Natural killer cell (primary cell): ENCODE measurements at places on chromosomes 6 and 20. TPM values are rescaled to one million over a fixed set of nuclear protein-coding genes. Genes with fewer than 3 reads are reported as not detected.
A peak's percentile ranks its signal among the peaks of the same experiment; 100 is the strongest.

Gene SIRPG
- 3.9 TPM for total RNA-seq

Gene COX4I2
- not detected for total RNA-seq

GRCh38 chr6:170186941-170187668 lies 103.8 kb downstream of the DLL1 start:
- no peak overlapping the region for H3K27ac ChIP-seq
- DNase-seq = no peak
- H3K4me1 ChIP-seq = peaks cover 42% of the 10 kb centered on the region
- H3K27me3 ChIP-seq = no peaks in the 10 kb centered on the region
- H3K36me3 ChIP-seq = no peaks in the 10 kb centered on the region
- no peak overlapping the region for H3K4me3 ChIP-seq

DNA sequence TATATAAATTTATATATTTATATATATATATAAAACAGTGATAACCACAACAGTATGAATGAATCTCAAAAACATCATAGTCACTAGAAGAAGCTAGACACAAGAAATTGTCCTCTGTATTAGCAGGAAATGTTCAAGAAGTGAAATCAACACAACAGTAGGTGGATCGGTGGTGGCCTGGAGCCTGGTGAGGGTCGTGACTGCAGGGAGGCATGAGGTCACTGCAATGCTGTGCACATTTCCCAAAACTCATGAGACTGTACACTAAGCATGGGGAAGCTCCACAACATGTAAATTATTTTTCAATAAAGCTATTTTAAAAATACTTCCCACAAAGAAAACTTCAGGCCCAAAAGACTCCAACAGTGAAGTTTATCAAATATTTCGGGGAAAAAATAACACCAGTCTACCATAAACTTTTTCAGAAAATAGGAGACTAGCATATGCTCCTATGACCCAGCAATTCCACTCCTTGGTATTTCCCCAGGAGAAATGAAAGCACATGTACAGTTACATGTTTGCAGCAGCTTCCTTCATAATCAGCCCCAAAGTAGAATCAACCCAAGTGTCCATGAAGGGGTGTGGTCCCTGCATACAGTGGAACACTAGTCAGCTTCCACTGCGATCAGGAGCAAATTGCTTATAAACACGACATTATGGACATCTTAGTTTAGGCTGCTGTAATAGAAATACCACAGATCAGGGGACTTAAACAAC lies 144.2 kb downstream of the TBXT start:
- no peaks in the 10 kb centered on the region for H3K36me3 ChIP-seq
- DNase-seq = no peak
- no peak overlapping the region for H3K27ac ChIP-seq
- no peaks in the 10 kb centered on the region for H3K27me3 ChIP-seq

- no peaks in the 10 kb centered on the region for H3K4me1 ChIP-seq
- no peak overlapping the region for H3K27ac ChIP-seq
- no peaks in the 10 kb centered on the region for H3K36me3 ChIP-seq
- DNase-seq = no peak
- no peak overlapping the region for H3K4me3 ChIP-seq
Measured at GRCh38 chr6:40336940-40337760, 250.0 kb downstream of the LRFN2 start.

DNA sequence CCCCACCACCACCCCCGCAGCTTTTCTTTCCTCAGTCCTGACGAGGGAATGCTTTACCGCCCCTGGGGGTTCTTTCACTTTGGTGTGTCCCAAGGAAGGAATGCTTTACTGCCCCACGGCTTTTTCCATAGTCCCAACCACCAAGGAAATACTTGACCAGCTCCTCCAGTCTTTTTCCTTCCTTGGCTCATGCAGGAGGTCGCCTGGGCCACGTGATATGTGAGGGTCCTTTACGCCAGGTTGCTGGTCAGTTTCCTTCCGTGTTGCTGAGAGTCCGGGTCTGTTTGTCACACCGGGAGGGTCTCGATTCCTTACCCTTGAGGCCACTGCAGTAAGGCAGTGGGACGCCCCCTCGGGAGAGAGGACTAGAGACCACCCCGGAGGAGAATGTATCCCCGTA lies 58.9 kb upstream of the CDH4 start:
- no peaks in the 10 kb centered on the region for H3K27me3 ChIP-seq
- no peaks in the 10 kb centered on the region for H3K36me3 ChIP-seq
- no peak overlapping the region for H3K27ac ChIP-seq
- H3K4me3 ChIP-seq = no peak overlapping the region
- H3K4me1 ChIP-seq = no peaks in the 10 kb centered on the region

GRCh38 chr20:22920898-22921297 lies 114.2 kb upstream of the SSTR4 start:
- H3K27me3 ChIP-seq = no peaks in the 10 kb centered on the region
- no peaks in the 10 kb centered on the region for H3K36me3 ChIP-seq
- H3K27ac ChIP-seq = no peak overlapping the region
- H3K4me1 ChIP-seq = no peaks in the 10 kb centered on the region
- no peak overlapping the region for H3K4me3 ChIP-seq

- peak overlapping the region; percentile 16 for H3K4me3 ChIP-seq
- H3K27ac ChIP-seq = no peak overlapping the region
- no peak for DNase-seq
- H3K27me3 ChIP-seq = no peaks in the 10 kb centered on the region
Measured at GRCh38 chr6:56851541-56852259, 103.2 kb upstream of the BEND6 start.

GRCh38 chr6:137473598-137473997 lies 20.6 kb downstream of the OLIG3 start:
- peaks cover 2% of the 10 kb centered on the region for H3K27me3 ChIP-seq
- no peaks in the 10 kb centered on the region for H3K36me3 ChIP-seq
- no peaks in the 10 kb centered on the region for H3K4me1 ChIP-seq
